HFFc6 (cell line): ENCODE measurements at places on chromosomes 1 and 21. TPM values are rescaled to one million over a fixed set of nuclear protein-coding genes. Genes with fewer than 3 reads are reported as not detected.

The ID3 gene
- 579 to 628 TPM (median 617 TPM) in 3 replicates for total RNA-seq

The CAMSAP2 gene
- 29.0 to 33.7 TPM (median 30.4 TPM) in 3 replicates for total RNA-seq

The NUAK2 gene
- total RNA-seq = 5.9 to 7.8 TPM (median 6.2 TPM) in 3 replicates

The TRIM45 gene
- 2.7 to 4.3 TPM (median 3.8 TPM) in 3 replicates for total RNA-seq

The RNF186 gene
- total RNA-seq = not detected in 3 replicates
